ENCODE measurements at places on chromosomes 7 and 10. TPM values are rescaled to one million over a fixed set of nuclear protein-coding genes. Genes with fewer than 3 reads are reported as not detected.

DNA sequence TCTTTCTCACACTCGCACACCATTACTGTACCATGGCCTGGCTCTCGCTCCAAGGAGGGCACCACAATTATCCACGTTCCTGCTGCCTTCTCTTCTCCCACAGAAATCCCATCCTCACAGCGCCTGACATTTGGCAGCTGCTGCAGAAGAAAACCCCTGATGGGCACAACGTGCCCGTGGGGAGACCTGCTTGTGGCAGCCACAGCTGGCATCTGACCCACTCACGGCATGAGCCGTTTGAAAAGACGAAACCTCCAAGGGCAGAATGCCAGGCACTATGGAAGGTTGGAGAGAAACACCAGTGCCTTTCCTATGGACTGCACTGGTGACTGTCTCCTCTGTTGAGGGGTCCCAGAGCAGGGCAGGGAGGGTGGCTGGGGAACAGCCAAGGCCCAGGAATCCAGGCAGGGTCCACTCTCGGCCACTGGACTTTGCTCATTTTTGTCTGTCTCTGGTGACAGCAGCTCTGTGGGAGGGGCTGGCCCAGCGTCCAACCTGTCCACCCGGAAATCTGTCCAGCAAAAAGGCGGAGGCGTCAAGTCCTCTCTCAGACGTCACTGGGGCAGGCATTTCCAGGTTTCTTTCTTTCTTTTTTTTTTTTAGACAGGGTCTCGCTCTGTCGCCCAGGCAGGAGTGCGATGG lies 61.0 kb upstream of the MKRN1 start:
- H3K4me3 ChIP-seq: no peak overlapping the region
- H3K27ac ChIP-seq: no peak overlapping the region

DNA sequence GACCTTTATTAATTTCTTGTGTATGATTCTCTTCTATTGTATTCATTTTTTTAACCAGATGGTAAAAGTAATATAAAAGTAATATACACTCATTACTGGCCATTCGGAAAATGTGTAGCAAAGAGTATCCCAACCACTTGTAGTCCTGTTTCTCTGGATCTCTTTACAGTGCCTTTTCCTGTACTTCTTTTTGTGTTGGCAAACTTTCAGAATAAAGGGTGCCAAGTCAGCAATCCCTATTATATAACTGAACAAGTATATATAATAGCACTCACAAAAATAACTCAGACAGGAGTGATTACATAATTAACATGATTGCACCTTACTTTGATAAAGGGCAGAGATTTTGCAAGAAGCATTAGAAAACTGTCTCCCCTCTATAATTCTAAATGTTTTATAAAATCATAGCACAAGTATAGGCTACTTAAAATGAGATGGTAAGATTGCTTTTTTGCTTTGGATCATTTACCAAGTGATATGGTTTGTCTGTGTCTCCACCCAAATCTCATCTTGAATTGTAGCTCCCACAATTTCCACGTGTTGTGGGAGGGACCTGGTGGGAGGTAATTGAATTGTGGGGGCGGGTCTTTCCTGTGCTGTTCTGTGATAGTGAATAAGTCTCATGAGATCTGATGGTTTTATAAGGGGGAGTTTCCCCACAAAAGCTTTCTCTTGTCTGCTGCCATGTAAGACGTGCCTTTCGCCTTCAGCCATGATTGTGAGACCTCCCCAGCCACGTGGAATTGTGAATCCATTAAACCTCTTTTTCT lies 41.5 kb upstream of the EPC1 start:
- H3K4me3 ChIP-seq: no peak overlapping the region
- no peaks in the 10 kb centered on the region for H3K36me3 ChIP-seq
- DNase-seq: no peak
- no peaks in the 10 kb centered on the region for H3K27me3 ChIP-seq

DNA sequence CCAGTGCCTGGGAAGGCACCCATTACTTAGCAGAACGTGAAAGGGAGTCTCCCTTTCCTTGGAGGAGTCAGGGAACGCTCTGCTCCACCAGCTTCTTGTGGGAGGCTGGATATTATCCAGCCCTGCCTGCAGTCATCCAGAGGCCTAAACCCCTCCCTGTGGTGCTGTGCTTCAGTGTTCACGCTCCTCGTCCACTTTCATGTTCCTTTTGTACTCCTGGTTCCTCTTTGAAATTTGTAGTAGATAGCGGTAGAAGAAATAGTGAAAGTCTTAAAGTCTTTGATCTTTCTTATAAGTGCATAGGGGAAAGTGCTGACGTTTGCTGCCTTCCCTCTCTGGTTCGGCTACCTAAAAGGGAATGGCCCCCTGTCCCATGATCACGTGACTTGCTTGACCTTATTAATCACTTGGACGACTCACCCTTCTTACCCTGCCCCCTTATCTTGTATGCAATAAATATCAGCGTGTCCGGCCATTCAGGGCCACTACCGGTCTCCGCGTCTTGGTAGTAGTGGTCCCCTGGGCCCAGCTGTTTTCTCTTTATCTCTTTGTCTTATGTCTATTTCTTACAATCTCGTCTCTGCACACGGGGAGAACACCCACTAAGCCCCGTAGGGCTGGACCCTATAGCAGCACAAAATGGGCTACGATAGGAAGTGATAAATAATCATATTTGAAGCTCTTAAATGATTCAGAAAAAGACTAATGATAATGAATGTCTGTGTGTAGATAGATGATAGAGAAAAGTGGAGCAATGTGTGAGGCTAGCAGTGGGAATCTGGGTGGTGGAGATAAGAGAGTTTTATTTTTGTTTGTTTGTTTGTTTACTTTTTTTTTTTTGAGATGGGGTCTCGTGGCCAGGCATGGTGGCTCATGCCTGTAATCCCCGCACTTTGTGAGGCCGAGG lies 5.8 kb upstream of the ESYT2 start:
- no peak overlapping the region for H3K27ac ChIP-seq
- H3K4me3 ChIP-seq: no peak overlapping the region
- H3K4me1 ChIP-seq: peaks cover 4% of the 10 kb centered on the region
- no peaks in the 10 kb centered on the region for H3K27me3 ChIP-seq

SRRM3 gene
- 5.8 TPM for polyA plus RNA-seq

GRCh38 chr10:133021963-133022775 lies 65.6 kb upstream of the ADGRA1 start:
- DNase-seq: no peak
- H3K27me3 ChIP-seq: peaks cover 7% of the 10 kb centered on the region
- H3K36me3 ChIP-seq: no peaks in the 10 kb centered on the region

PNLIPRP1 gene
- 0.63 TPM for polyA plus RNA-seq

GRCh38 chr10:90313576-90314325 lies 544.1 kb downstream of the HTR7 start:
- DNase-seq: no peak
- H3K36me3 ChIP-seq: no peaks in the 10 kb centered on the region
- H3K27me3 ChIP-seq: no peaks in the 10 kb centered on the region
- H3K4me3 ChIP-seq: no peak overlapping the region

DNA sequence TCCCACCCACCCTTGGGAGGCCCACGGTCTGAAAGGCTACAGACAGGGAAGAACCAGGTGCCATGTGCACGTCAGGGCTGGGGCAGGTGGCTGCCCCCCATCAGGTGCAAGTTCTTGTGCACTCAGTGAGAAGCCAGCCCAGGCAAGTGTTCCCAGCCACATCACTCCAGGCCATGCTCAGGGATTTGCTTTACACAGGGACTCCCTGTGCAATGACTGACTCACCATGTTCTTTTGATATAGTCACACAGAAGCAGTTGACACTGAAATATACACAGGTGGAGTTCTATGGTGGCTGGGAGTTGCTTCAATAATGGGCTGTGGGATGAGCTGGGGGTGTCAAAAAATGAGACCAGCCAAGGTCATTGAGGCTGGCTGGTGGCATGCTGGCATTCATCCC lies 8.0 kb upstream of the CHST15 start:
- H3K27ac ChIP-seq: no peak overlapping the region
- no peaks in the 10 kb centered on the region for H3K4me1 ChIP-seq
- peaks cover 29% of the 10 kb centered on the region for H3K27me3 ChIP-seq
- H3K36me3 ChIP-seq: no peaks in the 10 kb centered on the region

TRIM50 gene
- 0.42 TPM for polyA plus RNA-seq

- no peaks in the 10 kb centered on the region for H3K4me1 ChIP-seq
- H3K36me3 ChIP-seq: peaks cover 40% of the 10 kb centered on the region
- DNase-seq: no peak
- no peaks in the 10 kb centered on the region for H3K27me3 ChIP-seq
Observed at GRCh38 chr7:152108359-152108758, 82.9 kb downstream of the GALNT11 start.

GRCh38 chr10:44978213-44978569 lies 418 bp downstream of the DEPP1 start:
- H3K27ac ChIP-seq: peak overlapping the region; percentile 38
- H3K27me3 ChIP-seq: no peaks in the 10 kb centered on the region
- DNase-seq: no peak
- peaks cover 62% of the 10 kb centered on the region for H3K4me1 ChIP-seq

- H3K4me3 ChIP-seq: no peak overlapping the region
- H3K4me1 ChIP-seq: no peaks in the 10 kb centered on the region
- no peak overlapping the region for H3K27ac ChIP-seq
- no peak for DNase-seq
Observed at GRCh38 chr7:41574377-41574776, 128.5 kb downstream of the INHBA start.

Data from large intestine (tissue), 12 donors.